Peyer's patch (tissue), 4 donors: ENCODE measurements at places on chromosomes 6 and 20. TPM values are rescaled to one million over a fixed set of nuclear protein-coding genes. Genes with fewer than 3 reads are reported as not detected.

GRCh38 chr6:163460307-163460782 is 45.8 kb downstream of the QKI start:
- H3K36me3 ChIP-seq, result no peaks in the 10 kb centered on the region
- H3K27me3 ChIP-seq, result no peaks in the 10 kb centered on the region

GRCh38 chr6:47621838-47622449 is 76.4 kb upstream of the ADGRF4 start:
- no peaks in the 10 kb centered on the region for H3K27me3 ChIP-seq
- H3K27ac ChIP-seq, result no peak overlapping the region
- no peak for DNase-seq
- no peak overlapping the region for H3K4me3 ChIP-seq
- H3K36me3 ChIP-seq, result no peaks in the 10 kb centered on the region
- no peaks in the 10 kb centered on the region for H3K4me1 ChIP-seq

GRCh38 chr6:32327103-32327502 is 44.6 kb downstream of the TSBP1 start:
- H3K4me3 ChIP-seq, result no peak overlapping the region
- no peaks in the 10 kb centered on the region for H3K4me1 ChIP-seq
- H3K27me3 ChIP-seq, result no peaks in the 10 kb centered on the region
- no peak overlapping the region for H3K27ac ChIP-seq
- no peaks in the 10 kb centered on the region for H3K36me3 ChIP-seq

DNA sequence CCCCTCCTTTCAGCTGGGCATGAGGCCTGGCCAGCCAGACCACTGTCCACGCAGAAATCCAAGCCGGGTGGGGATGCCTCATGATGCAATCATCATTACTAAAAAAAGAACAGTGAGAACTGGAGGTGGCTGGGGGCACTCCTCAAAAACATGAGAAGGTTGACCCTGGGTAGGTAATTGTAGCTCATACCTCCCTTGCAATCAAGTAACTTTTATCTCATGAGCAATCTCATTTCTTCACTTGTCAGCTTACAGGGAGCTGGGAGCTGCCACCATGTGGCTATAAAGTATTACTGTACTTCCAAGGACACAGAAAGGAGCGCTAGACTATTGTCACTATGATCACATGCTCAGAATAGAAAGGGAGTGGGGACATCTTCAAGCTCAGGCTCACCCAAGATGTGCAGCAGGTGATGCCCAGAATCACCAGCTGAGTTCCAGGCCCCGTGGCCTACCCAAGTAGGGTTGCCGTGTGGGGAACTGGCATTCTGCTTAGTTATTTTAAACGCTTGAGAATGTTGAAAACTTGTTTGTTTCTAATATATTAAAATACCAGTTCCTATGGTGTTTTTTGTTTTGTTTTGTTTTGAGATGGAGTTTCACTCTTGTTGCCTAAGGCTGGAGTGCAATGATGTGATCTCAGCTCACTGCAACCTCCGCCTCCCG is 3.0 kb upstream of the CDH26 start:
- no peaks in the 10 kb centered on the region for H3K36me3 ChIP-seq
- H3K27ac ChIP-seq, result no peak overlapping the region
- no peaks in the 10 kb centered on the region for H3K4me1 ChIP-seq
- no peak for DNase-seq
- no peak overlapping the region for H3K4me3 ChIP-seq

DNA sequence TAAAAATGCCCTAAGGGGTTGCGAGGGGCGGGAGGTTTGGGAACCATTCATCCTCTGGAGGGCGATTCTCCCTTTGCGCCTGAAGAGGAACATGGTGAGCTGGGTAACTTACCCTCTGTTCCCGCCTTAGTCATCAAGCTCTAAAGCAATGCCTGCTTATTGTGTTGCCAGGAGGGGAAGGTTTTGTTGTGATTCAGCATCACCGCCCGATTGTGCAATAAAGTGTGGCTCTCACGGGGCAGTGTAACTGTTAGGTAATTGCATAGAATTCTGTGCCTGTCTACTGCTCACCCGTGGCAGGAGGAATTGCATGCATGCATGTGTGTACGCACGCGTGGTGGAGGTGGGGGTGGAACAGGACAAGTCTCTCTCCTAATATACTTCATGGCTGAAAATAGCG is 95.5 kb upstream of the AGPAT4 start:
- H3K4me3 ChIP-seq, result no peak overlapping the region
- H3K36me3 ChIP-seq, result no peaks in the 10 kb centered on the region

Gene TOX2
- total RNA-seq, result 2.0 TPM

Gene PLA2G7
- total RNA-seq, result 0.80 TPM

Gene CCDC28A
- 23.8 TPM for total RNA-seq

GRCh38 chr6:5507131-5507681 is 245.9 kb downstream of the FARS2 start:
- H3K27me3 ChIP-seq, result no peaks in the 10 kb centered on the region
- H3K27ac ChIP-seq, result peak overlapping the region; percentile 21
- DNase-seq, result no peak
- no peaks in the 10 kb centered on the region for H3K36me3 ChIP-seq

- H3K27ac ChIP-seq, result no peak overlapping the region
- H3K4me1 ChIP-seq, result no peaks in the 10 kb centered on the region
- H3K36me3 ChIP-seq, result no peaks in the 10 kb centered on the region
- no peak for DNase-seq
- H3K27me3 ChIP-seq, result no peaks in the 10 kb centered on the region
- no peak overlapping the region for H3K4me3 ChIP-seq
Measured at GRCh38 chr6:17904491-17905120, 82.8 kb downstream of the KIF13A start.

Gene TNNC2
- total RNA-seq, result 3.5 TPM

DNA sequence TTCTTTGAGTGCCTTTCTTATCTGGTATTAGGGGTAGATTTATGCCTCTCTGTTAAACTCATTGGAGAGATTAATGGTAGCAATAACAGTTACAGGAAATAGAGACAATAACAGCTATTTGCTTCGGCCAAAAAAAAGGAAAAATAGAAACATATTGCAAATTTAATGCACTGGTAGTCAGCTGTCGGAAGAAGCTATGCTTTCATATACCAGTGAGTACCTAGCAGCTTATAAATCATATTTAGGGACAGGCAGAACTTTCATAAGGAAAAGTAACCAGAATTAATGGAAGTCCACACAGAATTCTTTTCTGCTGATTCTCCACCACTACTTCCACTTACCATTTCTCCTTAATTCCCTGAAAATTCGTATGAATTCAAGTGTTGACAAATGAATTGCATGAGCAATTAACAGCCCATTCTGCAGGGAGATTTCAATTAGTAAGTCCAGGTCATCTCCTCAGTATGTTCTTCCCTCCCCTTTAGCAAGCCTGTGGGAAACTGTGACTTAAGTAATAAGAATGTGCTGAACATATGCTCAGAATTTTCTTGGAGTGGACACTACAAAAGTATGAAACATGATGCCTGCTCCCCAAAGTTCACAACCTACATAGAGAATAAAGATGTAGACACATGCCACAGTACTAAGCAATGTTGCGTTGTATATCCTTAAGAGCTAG is 196.7 kb upstream of the KCNQ5 start:
- no peaks in the 10 kb centered on the region for H3K27me3 ChIP-seq
- DNase-seq, result no peak
- H3K36me3 ChIP-seq, result no peaks in the 10 kb centered on the region
- no peak overlapping the region for H3K4me3 ChIP-seq

Gene HCRTR2
- total RNA-seq, result not detected

DNA sequence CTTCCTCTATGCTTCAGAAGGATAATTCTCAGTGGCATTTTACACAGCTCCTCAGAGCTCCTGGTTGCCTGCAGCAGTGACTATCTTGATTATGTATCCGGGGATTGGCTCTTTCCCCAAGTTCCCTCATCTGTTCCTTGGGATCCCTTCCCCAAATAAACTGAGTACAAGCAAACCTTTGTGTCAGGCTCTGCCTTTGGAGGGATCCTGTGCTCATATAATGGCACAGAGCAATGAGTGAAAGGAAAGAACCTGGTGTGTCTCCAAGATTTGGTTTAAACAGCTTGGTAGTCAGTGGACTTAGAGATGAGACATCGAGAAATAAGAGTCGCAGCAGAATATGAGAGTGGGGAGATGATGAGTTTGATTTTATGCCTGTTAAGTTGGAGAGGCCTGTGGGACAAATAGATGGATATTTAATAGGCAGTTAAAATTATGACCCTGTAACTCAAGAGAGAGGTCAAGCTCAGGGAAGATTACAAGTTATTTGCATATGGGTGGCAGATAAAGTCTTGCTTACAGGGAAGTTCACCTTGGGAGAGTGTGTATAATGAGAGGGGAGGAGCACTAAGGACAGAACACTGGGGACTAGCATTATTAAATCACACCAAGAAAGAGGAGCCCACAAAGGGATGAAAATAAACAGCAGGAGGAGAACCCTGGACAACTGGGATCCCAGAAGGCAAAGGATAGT is 44.1 kb upstream of the GCLC start:
- no peaks in the 10 kb centered on the region for H3K27me3 ChIP-seq
- no peaks in the 10 kb centered on the region for H3K4me1 ChIP-seq
- H3K36me3 ChIP-seq, result no peaks in the 10 kb centered on the region
- no peak for DNase-seq
- H3K27ac ChIP-seq, result no peak overlapping the region

Gene TMC2
- total RNA-seq, result not detected

DNA sequence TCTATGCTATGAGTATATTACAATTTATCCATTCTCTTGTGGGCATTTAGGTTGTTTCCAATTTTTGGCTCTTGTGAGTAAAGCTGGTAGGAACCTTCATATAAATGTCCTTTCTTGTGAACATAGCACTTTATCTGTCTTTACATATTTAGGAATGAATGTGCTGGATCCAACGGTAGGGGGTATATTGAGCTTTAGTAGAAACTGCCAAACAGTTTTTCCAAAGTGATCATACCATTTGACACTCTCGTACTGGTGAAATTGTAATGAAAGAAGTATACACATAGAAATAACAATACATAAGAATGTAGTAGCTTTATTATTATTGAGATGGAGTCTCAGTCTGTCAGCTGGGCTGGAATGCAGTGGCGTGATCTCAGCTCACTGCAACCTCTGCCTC is 30.9 kb upstream of the ARMH2 start:
- no peaks in the 10 kb centered on the region for H3K4me1 ChIP-seq
- no peak overlapping the region for H3K4me3 ChIP-seq
- H3K27ac ChIP-seq, result no peak overlapping the region
- no peaks in the 10 kb centered on the region for H3K27me3 ChIP-seq

DNA sequence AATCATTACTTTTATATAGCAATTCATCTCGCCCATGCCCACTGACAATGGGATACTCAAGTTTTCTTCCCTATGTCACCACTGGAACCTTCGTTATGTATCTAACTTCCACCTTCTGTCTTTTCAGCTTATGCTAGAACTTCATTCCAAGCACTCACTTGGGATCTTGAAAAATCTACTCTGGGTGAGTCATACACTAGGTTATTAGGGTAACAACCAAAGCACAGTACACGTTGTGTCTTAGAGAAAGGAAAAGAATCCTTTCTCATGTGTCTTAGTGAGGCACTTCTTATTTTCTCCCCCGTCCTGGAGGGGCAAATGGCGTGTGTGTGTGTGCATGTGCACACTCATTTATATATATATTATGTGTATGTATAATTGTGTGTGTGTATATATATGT is 18.3 kb upstream of the FAM162B start:
- no peaks in the 10 kb centered on the region for H3K36me3 ChIP-seq
- H3K27ac ChIP-seq, result no peak overlapping the region
- no peaks in the 10 kb centered on the region for H3K27me3 ChIP-seq
- H3K4me3 ChIP-seq, result no peak overlapping the region

GRCh38 chr20:50077818-50078601 is 34.9 kb downstream of the UBE2V1 start:
- no peak for DNase-seq
- no peaks in the 10 kb centered on the region for H3K27me3 ChIP-seq
- H3K4me1 ChIP-seq, result no peaks in the 10 kb centered on the region
- no peaks in the 10 kb centered on the region for H3K36me3 ChIP-seq

- no peak for DNase-seq
- H3K27ac ChIP-seq, result no peak overlapping the region
- no peaks in the 10 kb centered on the region for H3K27me3 ChIP-seq
- H3K4me1 ChIP-seq, result no peaks in the 10 kb centered on the region
- H3K36me3 ChIP-seq, result no peaks in the 10 kb centered on the region
Measured at GRCh38 chr6:21171801-21172200, 421.8 kb upstream of the SOX4 start.

GRCh38 chr20:53657732-53658131 is 64.1 kb upstream of the ZNF217 start:
- H3K27ac ChIP-seq, result peak overlapping the region; percentile 18
- peaks cover 5% of the 10 kb centered on the region for H3K4me1 ChIP-seq
- no peaks in the 10 kb centered on the region for H3K27me3 ChIP-seq
- DNase-seq, result no peak
- no peaks in the 10 kb centered on the region for H3K36me3 ChIP-seq

GRCh38 chr6:151060096-151060765 is 179.5 kb upstream of the AKAP12 start:
- no peaks in the 10 kb centered on the region for H3K4me1 ChIP-seq
- H3K36me3 ChIP-seq, result no peaks in the 10 kb centered on the region
- H3K4me3 ChIP-seq, result no peak overlapping the region
- DNase-seq, result no peak
- H3K27me3 ChIP-seq, result no peaks in the 10 kb centered on the region
- H3K27ac ChIP-seq, result no peak overlapping the region

Gene LY6G6F
- total RNA-seq, result not detected

GRCh38 chr6:42095094-42095493 is 44.8 kb downstream of the TAF8 start:
- H3K36me3 ChIP-seq, result no peaks in the 10 kb centered on the region
- no peak for DNase-seq

DNA sequence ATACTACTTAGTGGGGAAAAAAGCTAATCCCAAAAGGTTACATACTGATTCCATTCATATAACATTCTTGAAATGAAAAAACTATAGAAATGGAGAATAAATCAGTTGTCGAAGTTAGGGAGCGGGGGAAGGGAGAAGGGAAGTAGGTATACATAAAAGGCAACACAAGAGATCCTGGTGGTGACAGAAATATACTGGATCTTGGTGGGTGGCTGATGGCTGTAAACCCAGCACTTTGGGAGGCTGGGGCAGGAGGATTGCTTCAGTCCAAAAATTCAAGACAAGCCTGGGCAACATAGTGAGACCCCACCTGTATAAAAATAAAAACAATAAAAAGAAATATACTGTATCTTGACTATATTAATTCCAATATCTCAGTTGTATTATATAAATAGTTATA is 105.7 kb upstream of the LGSN start:
- no peak overlapping the region for H3K4me3 ChIP-seq
- H3K36me3 ChIP-seq, result no peaks in the 10 kb centered on the region
- DNase-seq, result no peak
- no peak overlapping the region for H3K27ac ChIP-seq
